ENCODE measurements at places on chromosomes 4 and X.

GRCh38 chr4:154049457-154050181, 260.7 kb upstream of the SFRP2 start:
- no peak for DNase-seq

DNA sequence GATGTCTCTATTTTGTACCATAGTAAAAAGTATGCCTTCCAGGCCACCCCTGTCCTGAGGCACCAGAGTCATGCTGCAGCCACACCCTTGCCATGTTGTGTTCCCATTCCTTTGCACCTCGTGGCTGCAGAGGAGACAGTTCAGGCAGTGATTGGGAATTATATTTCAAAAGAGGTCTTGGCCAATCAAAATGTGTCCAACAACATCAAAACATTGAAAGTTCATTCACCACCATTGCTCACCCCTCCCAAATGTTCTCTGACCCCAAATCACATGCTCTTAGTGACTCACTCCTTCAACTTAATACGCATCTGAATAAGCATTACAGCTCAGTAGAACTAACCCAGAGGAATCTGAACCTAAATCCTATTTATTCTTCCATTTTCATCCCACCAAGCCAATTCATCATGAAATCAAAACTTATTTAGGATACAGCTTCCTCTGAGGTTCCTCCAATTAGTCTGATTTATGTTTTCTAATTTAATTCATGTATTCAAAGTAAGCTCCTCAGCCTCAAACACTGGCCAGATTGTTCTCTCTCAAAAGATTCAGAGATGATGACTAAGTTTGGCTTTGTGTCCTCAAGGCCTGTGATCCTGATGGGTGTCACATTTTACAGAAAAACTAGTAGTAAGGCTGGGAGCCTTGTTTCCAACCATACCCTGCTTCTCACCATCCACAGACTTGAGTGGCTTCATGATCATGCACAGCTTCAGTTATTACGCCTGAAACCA, 323.2 kb upstream of the INTU start:
- DNase-seq: peak; percentile 53

DNA sequence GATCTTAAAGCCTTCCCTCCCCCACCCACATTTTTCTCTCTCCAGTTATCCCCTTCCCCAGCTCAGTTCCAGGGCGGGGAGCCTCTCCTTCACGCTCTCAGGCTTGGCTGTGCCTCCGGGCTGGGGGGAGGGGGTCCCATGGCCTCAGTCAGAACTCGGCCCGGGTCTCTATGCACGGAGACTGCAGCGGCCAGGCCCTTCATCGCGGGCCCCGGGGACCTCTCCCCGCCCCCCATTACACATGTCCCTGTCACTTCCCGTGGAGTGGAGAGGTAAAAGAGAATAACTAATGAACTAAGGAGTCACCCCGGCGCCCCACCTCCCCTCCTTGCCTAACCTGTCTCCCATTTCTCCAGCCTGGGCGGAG, 838 bp upstream of the PRICKLE3 start:
- no peak for DNase-seq

GRCh38 chr4:56038487-56039162, 89.9 kb downstream of the CEP135 start:
- peak; percentile 5 for DNase-seq

DNA sequence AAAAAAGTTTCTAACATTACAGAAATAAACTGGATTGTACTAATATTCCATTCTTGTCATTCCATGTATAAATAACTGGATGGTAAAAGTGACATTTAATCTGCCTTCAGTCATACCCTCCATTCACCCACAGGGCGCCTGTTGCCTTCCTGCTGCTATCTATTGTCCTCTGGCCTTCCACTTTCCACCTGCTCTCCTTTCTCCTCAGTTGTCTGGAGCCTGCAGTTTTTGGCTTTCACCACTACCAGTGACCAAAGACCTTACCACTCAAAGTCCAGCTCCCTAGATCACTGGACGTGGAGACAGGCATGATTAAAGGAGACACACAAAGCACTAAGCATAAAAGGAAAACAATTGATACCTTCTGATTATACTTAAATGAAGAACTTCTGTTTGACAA, 46.2 kb upstream of the NHS start:
- no peak for DNase-seq

DNA sequence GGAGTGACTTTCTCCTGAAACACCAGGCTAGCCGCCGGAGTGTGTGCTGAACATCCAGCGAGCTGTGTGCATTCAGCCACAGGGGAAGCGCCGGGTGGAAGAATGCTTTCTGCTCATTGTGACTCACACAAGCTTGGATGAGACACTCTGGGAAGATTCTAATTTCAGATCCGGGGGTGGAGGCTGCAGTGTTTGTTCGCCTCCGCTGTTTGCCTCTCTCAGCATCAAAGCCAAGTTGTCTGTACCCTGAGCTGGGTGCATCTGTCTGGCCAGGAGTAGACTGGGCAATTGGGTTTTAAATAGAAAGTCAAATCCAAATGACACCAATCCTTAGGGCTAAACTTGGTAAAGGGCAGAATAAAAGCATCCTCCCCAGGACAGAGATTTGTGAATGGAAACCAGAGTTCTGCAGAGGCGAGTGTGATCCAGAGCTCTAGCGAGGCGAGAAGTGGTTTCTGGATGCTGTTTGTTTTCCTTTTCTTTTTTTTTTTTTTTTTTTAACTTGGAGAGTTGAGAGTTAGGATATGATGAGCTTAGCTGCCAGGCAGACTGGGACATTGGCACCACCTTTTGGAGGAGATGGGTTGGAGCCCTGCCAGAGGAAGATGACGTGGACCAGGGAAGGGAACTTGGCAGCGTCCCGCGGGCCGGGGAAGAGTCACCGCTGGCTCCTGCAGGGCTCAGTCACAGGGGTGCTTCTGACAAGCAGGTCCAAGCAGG, 196.0 kb upstream of the PSAPL1 start:
- peak; percentile 80 for DNase-seq

- DNase-seq: no peak
Observed at GRCh38 chr4:88911246-88912212, 145.5 kb downstream of the FAM13A start.

- DNase-seq: no peak
Observed at GRCh38 chr4:123350191-123350544, 46.4 kb upstream of the SPRY1 start.

DNA sequence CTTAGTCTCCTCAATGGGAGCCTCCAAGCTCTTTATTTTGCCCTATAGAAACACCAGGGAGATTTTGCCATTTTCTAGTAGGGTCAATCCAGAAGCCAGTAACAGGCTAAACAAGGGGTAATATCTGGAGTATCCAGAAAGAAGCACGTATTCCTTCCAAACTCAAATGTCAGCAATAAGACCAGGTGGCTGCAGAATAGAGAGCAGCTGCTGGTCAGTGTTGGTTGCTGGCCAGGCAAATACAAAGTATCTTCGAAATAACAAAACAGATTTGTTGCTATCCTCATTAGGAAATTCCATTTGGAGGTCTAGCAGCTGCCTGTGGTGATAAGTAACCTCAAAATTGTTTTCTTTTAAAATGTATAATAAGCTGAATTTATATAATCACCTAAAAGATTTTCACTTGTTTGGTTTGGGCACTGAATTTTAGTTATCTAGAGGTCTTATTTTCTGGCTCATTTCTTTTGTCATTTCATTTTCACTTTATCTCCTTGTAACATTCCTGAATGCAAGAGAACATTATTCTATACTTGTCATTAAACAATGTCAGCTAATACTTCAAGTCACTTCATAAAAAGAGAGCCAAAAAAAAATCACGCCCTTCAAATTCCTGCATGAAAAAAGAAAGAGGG, 320.6 kb downstream of the DTHD1 start:
- no peak for DNase-seq

DNA sequence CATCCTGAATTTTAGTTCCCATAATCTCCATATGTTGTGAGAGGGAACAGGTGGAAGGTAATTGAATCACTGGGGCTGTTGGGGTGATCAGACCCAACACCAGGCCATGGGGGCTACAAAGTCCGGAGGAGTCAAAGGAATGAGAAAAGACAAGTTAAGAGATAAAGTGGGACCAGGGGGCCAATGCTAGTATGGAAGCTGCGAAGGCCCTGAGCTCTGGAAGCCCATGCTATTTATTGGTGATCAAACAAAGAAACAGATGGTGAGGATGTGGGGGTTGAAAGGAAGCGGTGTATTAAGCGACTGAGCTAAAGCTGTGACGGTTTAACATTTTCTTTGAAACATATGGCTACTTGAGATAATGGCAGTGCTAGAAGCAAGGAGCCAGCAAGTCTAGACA, 132.8 kb downstream of the PDGFC start:
- no peak for DNase-seq

GRCh38 chr4:13496605-13497004, 12.5 kb upstream of the RAB28 start:
- DNase-seq: no peak

- DNase-seq: no peak
Observed at GRCh38 chr4:37068580-37068979, 176.0 kb upstream of the NWD2 start.

DNA sequence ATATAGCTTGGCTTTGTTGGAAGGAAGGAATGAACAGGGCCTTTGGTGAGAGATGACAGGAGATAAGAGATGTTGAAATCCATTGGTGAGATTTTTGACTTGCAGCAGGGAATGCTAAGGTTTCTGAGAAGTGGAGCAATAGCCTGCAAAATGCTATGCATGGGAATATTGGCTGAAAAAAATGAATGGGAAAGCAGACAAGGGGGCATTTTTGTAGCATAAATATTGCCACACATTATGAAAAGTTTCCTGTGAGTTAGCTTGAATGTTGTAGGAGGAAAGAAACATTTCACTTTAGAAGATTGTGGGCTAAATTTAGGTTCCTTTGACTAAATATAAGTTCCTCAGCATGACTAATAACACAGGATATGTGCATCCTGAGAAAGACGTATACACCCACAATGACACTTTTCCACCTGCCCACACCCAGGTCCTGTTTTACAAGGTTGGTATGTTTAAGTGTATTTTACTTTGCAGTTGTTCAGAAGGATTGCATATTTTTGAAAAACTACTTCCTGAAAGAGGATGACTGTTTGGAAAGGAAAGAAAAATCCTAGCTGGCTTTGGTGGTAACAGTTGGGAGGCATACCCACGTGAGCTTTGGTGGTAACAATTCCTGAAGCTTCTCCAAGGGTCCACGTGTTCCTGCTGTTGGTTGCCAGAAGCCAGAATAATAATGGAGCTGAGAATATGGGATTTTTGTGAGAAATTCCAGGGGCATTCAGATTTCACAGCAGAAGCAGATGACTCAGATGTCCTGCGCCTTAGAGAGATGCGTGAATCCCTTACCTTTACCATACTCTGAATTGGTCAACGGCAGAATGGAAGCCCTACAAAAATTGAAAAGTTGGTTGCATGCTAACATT, 28.5 kb downstream of the PHEX start:
- DNase-seq: no peak

DNA sequence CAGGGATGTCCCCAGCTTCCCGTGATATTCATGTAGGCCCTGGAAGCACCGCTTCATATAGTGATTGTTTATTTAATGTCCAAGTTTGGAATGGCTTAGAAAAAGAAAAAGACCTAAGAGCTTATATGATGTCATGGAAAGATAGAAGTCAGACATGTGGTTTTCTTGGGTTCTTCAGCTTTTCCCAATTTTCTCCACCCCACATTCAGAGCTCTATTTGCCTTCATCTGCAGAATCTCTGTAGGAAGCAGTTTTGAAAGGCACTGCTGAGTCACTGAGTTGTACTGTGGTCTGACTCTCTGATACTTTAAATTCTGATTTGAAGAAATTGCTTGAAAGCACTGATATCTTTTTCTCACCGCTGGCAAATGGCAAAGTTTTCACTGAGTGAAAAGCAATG, 120.6 kb upstream of the EDNRA start:
- peak; percentile 51 for DNase-seq

DNA sequence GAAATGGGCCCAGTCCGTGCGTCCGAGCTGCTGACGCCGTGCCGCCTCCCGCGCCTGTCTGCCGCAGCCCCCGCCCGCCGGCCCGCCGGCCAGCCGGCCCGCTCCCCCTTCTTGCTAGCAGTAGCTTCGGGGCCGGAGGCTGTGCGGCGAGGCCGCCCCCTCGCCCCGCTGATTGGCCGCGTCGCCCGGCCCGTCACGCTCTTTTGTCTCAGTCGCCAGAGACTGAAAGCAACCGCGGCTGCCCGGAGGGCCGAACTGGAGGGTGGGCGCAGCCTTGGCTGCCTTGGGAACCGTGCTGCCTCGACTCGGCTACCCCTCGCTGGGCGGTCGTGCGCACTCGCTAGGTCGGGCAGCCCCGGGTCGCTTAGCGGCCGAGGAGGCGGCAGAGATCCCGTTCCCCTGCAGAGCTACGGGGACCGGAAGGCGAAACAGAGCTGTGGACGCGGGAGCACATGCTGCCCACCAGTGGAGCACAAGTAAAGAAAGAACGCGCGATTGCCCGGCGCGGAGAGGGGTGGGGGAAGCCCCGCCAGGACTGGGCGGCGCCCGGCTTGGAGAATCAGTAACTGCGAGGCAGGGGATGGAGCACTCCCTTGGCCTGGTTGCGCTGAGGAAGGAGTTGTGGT, at the start of gene ZCCHC18:
TSS of gene ZCCHC18 (plus strand) at position 198 of the 626 bp plus-strand sequence. CDS start 1,589 bp downstream, outside the sequence.
- peak; percentile 32 for DNase-seq

GRCh38 chr4:88843067-88843685, 145.5 kb upstream of the NAP1L5 start:
- DNase-seq: no peak

GRCh38 chr4:186144946-186145569, 40.6 kb downstream of the FAM149A start:
- no peak for DNase-seq

- DNase-seq: no peak
Observed at GRCh38 chr4:613126-613525, 12.2 kb upstream of the PDE6B start.

- no peak for DNase-seq
Observed at GRCh38 chr4:100190643-100191600, 654 bp upstream of the DDIT4L start.

DNA sequence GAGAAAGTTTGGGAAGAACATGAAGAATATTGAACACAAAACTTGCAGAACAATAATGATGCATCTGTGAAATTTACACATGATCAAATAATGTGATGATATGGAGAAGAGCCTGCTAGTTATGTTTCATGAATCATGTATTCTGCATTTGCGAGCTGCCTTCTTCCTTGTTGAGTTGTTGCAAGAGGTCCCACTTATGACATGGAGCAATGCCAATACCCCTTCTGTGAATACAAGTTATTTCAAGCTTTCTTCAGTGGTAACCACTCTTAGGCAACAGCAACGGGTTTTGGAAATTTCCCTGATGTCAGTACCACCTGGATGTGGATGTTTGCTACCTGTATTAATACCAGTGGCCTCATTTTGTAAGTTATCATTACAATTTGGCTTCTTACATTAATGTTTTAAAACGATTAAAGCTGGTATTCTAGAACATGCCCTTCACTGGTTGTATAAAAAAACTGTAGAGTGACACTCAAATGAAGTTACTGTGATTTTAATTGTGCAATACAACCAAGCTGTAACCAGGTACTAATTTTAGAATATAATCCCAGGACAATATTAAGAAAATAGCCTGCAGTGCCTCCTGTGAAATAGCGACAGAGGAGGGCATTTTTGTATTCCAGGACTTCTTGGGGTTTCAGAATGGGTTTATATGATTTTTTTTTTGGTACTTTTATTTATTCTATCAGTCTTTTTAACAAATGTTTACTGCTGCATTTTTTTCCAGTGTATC, 25.3 kb downstream of the IQCM start:
- DNase-seq: peak; percentile 29

DNA sequence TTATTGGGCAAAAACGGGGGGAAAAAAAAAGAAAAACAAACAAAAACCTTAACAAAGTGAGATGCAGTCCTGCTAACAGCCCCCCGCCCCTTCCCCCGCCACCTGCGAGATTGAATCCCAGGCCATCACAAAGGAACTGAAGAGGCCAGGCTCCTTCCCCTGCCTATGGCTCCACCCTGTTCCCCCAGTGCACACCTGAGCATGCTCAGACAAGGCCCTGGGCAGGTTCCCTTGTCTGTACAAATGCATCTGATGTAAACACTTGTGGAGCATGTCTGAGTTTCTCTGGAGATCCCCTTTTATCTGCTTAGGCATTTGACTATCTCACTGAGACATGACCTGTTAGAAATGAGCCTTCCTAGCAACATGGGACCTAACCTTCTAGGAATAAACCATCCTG, 983.7 kb upstream of the PABPC4L start:
- no peak for DNase-seq

All from H4 (cell line).